NCI-H345 (cell line): ENCODE measurements at places on chromosomes 11 and 22.

DNA sequence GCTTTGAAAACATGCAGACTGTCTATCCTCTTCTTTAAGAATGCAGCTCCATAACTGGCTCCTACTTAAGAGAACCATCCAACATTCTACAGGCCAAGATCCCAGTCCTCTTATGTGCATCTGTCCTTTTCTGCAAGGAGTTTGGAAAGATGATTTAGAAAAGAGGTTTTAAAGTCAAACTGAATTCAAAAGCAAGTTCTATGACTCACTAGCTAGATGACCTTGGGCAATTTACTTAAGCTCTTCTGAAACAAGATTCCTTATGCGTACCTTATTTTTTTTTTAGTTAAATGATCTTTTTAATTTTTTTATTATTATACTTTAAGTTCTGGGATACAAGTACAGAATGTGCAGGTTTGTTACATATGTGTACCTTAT lies 29.2 kb downstream of the GUCY1A2 start:
- DNase-seq: no peak

- DNase-seq: no peak
Observed at GRCh38 chr11:62926680-62927455, 5.7 kb upstream of the CHRM1 start.

GRCh38 chr11:5928811-5929210 lies 13.2 kb upstream of the OR56A3 start:
- DNase-seq: no peak

- no peak for DNase-seq
Observed at GRCh38 chr11:119700536-119701346, 28.3 kb downstream of the NECTIN1 start.

DNA sequence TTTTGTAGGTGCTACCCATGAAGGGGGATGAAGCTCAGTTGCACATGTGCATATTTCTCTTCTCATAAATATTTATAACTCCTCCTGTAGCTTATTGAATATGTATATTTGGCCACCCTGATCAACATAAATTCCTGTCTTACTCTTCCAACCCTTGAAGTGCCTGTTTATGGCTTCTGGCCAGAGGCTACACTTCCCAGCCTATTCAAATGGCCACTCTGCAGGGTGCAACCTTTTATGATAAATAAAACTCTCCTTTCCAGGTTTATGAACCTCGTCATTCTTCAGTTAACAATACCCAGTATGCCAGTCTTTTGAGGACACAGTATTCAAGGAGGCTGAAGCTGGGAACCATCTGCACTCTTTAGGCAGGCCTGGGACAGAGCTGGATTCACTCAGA lies 2.6 kb upstream of the RTL6 start:
- peak; percentile 16 for DNase-seq

DNA sequence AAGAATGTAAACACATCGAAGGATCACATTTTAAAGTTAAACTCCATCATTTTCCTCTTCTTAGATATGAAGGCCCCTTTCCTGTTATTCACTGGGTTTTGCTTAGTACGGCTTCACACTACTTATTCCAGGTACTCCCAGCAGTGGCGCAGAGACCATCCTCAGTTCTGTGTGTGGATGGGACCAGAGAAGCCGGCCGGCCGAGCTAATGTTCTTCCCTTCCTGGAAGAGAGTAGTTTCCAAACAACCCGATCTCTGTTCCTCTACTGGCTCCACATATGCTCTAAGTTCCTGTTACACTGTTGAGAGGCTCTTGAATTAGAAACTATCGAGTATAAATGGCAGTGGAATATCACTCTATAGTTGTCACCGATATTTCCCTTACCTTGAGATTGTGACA lies 684 bp upstream of the NFRKB start:
- no peak for DNase-seq

DNA sequence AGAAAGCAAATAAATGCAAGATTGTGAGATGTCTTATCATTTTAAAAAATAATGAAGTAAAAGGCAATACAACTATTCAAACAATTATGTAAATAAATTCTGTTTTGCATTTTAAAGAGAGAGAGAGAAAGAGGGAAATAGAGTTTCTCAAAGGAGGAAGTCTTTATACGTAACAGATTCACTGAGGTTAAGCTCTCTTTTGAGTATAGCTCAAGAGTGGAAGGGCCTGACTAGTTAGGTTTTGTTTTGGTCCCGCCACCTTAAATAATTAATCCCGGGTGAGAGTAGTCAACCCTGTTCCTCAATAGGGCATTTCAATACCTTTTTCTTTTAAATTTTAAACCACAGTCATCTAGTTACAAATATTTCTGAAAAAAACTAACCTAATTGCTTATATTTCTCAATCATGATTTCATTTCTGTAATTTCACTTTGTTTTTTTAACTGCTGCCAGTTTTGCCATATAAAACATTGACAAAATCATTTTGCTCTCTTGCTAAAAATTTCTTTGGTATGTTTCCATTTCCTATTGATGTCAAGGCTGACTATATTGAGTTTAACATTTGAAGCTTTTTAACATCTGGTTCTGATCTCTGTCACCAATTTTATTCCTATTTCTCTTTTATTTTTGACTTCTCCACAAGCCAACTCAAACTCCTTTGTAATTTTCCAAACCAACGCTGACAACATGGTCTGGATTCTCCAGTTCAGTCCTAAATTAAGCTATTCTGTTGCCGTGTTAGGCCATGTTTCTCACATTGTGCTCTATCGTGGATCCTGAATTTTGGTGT lies 10.3 kb downstream of the OR10D3 start:
- DNase-seq: no peak

- DNase-seq: peak; percentile 63
Observed at GRCh38 chr11:10302359-10302743, 2.5 kb upstream of the ADM start.

- DNase-seq: no peak
Observed at GRCh38 chr11:101867951-101868350, 46.9 kb upstream of the CEP126 start.

DNA sequence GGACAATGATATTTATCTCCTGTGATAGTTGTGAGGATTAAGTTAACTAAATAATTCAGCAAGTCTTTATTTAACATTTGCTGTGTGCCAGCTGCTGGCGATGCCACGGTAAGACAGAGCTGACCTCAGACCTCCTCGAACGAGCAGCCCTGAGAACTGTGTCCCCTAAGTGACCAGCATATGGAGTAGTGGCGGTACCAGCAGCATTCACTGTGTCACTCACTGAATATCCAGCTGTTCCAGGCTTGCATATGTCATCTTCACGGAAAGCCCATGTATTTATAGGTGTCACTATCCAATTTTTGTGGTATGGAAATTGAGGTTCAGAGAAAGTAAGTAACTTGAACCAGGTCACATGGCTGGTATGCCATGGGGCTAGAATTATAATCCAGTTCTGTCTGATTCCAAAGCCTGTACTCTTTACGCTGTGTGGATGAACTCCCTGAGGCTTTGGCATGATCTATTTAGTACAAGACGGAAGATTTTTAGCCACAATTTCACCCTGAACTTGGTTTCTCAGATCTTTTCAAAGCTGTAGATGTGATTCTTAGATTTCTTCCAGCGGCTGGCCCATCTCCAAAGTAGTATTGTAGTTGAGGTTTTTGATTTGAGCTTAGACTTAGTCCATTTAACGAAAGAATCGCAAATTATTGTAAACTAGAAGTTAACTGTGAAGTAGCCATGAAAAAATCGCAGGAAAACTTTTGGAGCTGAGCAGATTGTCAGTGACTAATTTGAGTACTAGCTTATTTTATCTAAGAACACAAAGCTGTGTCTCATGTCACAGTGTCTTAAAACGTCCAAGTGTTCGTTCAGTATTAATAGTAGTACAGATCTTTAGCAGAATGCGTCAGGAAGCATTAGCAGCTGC lies 49.4 kb upstream of the MYO18B start:
- DNase-seq: no peak

DNA sequence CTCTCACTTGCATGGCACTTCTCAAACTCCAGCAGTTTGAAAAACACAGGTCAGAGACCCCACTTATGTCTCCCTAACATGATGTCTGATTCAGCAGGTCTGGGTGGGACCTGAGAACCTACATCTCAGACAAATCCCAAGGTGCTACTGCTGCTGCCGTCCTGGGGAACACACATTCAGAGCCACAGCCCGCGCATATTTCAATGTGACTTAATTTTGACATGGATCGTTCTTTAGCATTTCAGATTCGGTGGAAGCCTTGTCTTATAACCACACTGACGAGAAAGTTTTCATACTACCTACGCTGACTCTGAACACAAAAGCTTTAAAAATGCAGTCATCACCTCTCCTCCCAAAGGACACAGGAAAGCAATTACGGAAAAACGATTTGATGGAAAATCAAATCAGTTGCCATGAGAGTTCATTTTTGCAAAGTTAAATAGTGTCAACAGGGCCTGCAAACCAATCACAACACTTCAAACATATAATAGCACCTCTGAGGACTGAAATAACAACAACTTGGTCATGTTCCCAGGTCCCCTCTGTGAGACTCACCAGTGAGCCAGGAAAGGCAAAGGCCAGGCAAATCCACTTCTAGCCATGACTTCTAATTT lies 132.6 kb downstream of the SHANK2 start:
- no peak for DNase-seq

GRCh38 chr11:70769521-70769920 lies 371.2 kb downstream of the CTTN start:
- no peak for DNase-seq

DNA sequence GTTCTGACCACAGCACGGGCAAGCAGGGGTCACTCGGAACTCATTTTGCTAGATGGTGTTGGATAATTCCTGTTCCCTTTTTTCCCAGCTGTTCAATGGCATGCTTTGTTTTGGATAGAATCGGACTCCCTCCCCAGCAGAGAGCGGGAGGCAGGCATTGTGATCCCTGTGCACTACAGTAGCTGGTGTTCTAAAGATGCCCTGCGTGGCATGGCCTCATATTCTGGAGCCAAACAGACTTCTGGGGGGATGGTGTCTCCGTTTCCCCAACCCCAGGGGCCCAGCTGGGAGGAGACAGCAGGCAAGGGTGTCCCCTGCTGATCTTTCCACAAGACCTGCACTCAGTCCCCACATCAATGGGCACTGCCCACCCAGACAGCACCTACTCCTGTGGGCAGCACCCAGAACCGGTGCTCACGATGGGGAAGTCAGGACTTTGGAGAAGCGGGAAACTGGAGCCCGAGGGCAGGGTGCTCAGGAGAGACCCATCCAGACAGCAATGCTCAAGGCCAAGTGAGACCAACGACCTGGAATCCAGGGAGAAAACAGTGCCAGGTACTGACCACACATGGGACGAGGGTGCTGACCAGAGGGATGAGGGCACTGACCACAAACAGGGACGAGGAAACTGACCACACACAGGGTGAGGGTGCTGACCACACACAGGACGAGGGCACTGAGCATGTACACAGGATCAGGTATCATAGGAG lies 934.9 kb downstream of the BRD1 start:
- DNase-seq: no peak

DNA sequence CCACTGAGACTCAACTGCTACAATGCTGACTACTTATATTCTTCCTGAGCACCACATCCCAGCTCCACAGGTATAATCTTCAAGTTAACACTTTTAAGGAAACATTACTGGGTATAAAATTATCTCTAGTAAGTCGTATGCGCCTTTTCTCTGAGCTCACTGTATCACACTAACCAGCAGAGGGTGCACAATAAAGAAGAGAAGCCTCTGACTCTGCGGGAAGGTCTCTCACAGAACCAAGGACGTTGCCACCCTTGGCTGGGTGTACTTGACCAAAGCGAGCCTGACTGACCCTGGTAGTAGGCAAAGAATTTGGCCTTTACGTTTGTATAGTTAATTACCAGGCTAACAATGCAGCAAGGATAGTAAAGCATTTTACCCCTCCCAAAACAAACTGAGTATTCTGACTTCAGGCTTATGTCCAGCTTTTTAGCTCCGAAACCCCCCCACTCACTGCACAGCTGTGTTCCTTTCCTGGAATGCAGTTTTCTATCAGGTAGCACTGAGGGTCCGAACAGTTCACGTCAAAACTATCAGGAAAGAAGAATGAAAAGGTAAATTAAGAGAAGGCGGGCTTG lies at the start of gene BTBD18:
BTBD18 (minus strand) TSS at position 144 of the 578 bp plus-strand sequence. CDS start 631 bp downstream, outside the sequence.
- DNase-seq: no peak

GRCh38 chr22:24233816-24234215 lies 11.1 kb downstream of the GGT5 start:
- DNase-seq: no peak
